ENCODE measurements at places on chromosomes 2 and 18.

GRCh38 chr2:162729469-162729868 is 109.1 kb downstream of the KCNH7 start:
- DNase-seq = no peak

GRCh38 chr2:65576861-65577601 is 144.6 kb upstream of the SPRED2 start:
- no peak for DNase-seq

DNA sequence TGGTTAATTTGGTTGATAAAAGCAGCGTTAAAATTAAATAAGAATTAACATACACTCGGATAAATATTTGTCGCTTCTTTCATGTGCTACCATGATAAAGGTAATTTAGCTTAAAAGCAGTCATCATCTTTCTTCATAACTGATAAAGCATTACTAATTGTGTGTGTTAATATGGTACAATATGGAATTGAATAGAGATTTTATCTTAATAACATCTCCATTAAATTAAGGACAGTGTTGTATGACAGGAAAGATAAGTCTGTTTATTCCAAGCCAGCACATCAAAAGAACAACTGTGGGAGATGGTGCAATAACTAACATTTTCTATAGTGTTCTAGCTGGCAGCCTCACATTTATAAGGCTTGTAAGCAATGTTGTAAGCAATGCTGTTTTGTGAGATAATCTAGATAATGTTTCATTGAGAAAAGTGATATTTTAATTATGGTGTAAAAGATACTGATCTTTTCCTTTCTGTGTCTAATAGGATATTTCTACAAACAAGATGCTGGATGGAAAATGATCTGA is 64.4 kb upstream of the AFF3 start:
- DNase-seq = no peak

DNA sequence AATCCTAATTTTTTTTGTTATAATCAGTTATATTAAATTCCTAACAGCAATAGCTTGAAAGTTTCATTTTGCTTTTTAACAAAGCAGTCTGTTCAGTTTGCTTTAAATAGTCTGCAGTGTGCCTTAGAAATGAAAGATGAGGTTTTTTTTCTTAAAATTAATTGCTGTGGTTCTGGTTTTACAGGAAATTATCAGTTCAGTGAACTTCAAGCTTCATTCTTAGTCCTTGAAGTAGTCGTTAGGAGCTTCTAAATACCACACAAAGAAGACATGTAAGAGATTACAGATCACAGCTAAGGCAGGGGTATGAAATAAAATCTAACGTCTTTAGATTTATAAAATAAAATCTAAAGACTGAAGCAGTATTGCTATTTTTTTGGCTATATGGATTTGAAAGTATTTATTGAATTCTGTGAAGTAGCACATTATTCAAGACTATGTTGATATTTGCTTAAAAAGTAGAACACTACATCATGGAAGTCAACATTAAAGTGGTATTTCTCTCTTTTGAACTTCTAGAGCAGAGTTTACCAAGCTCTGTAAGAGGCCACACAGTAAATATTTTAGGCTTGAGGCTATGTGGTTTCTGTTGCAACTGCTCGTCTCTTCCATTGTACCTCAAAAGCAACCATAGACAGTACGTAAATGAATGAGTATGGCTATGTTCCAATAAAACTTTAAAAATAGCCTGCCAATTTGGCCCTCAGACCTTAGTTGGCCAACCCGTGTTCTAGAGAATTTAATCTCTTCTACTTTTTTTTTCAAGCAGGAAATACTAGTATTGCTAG is 81.5 kb upstream of the STON1 start:
- no peak for DNase-seq

DNA sequence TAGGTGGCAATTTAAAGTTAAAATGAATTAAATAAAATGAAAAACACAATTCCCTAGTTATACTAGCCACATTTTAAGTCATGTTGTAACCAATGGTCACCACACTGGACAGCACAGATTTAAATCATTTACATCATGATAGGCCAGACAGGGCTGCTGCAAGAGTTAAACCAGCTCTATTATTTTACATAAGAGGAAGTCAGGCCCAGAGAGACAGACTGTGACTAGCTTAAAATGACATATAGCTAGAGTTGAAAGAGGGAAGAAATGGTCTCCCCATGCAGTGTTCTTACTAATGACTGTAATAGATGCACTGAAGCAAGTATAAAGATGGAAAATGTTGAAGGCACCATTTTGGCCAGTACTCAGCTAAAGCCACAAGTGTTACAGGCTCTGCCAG is 69.6 kb downstream of the SLC66A3 start:
- no peak for DNase-seq

Data from NCI-H2107 (cell line).